Stimulated activated CD4-positive, alpha-beta T cell treated with anti-CD3 and anti-CD28 coated beads, Interleukin-4, amount 100 ng/mL, for 24 hours (primary cell): ENCODE measurements at places on chromosomes 5 and 9.
A peak's percentile ranks its signal among the peaks of the same experiment; 100 is the strongest.

- no peak for DNase-seq
Measured at GRCh38 chr9:22279636-22280035, 167.0 kb upstream of the DMRTA1 start.

GRCh38 chr5:34699155-34700077 lies 43.3 kb downstream of the RAI14 start:
- no peak for DNase-seq

- DNase-seq = no peak
Measured at GRCh38 chr5:8906303-8906967, 639.4 kb downstream of the SEMA5A start.

- DNase-seq = peak; percentile 84
Measured at GRCh38 chr9:4762108-4762885, 21.3 kb upstream of the AK3 start.

DNA sequence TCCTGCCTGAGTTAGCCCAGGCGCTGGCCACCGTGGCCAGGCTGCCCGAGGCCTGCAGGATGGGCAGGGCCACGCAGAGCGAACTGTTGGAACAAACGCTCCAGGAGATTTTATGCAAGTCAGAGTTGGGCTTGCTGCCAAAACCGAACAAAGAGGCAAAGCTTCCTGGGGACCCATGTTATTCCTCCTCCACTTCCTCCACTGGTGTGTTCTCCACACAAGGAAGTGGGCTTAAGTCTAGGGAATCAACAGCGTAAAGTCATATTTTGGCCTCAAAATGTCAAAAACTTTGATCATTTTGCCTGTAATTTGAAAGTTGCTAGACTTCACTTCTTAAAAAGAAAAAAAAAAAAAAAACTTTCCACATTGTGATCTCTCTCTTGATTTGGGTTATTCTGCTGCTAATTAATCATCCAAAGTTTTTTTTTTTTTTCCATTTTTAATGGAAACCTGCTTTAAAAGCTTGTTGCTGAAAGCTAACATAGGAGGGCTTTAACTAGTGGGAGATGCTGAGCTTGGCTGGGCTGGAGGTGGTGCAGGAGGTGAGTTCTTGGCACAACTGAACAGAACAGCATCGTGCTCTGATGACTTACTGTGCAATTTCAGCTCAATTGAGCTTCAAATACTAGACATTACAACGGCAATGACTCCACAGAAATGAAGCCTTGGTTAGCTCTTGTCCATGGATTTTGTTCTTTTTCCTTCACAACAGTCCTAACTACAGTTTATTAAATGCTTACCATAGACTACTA lies 73.0 kb downstream of the PTPDC1 start:
- no peak for DNase-seq

DNA sequence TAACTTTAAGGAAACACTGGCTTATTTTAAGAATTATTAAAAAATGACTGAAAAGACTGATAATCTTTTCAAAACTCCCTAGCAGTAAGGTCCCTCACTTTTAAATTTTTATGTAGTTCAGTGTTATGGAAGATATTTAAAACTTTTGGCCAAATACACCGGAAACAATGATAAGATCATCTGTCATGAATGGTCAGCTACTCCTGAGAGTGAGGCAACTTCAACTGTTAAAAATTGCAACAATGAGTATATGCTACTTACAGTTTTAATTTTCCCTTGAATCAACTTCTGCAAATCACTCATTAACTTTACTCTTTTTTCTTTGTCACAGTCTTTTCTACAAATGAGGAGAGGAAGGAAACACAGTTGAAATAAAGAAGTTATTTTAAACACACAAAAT lies 10.8 kb downstream of the PUM3 start:
- DNase-seq = no peak

DNA sequence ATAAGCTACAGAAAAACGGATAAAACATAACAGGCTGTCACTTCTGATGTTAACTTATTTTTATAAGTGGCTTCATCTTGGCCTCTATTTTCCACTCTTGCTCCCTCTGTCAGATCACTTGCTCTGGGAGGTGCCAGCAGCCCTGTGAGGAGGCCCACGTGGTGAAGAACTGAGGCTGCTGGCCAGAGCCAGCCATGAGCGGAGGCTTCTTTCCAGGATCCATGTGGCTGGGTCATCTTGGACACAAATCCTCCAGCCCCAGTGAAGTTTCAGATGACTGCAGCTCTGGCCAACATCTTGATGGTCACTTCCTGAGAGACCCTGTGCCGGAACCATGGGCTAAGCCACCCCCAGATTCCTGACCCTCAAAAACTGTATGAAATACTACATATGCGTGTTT lies 7.5 kb upstream of the CMBL start:
- no peak for DNase-seq

GRCh38 chr5:15384176-15384575 lies 115.8 kb upstream of the FBXL7 start:
- no peak for DNase-seq

DNA sequence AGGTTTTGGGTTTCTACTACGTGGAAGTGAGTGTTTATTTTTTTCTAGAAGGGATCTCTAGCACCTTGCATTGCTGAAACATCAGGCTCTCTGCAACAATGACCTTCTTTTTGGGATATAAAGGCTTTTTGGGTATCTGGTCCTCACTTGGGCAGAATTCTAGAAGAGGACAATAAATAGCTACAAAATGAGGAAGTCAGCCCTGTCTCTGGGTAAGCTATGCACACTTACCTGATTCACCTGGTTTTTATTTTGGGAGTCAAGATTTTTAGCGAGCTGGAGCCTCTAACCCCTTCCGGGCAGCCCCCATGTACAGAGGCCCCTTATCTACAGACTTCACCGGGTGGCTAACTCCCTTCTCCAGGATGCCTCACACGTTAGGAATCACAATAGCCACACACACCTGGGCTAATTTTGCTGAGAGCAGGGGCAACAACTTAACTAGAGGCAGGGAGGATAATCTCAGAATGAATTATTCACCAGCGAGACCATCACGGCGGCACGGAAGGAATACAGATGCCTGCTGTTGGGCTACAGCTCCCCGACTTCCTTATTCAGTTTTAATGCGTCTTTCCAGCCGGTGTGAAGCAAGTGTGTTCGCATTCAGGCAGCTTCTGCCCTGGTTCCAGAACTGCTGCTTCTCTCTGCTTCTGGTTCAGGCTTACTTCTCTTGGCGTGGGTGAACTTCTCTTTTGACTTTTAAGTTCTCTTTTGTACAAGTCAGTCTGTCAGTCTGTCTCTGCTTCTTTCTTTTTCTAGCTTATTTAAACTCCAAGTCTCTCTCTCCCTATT lies 341.0 kb upstream of the PANK3 start:
- DNase-seq = no peak

- no peak for DNase-seq
Measured at GRCh38 chr9:11726659-11727058, 966.5 kb upstream of the TYRP1 start.

GRCh38 chr9:88198341-88198807 lies 60.1 kb upstream of the SPATA31C2 start:
- no peak for DNase-seq

DNA sequence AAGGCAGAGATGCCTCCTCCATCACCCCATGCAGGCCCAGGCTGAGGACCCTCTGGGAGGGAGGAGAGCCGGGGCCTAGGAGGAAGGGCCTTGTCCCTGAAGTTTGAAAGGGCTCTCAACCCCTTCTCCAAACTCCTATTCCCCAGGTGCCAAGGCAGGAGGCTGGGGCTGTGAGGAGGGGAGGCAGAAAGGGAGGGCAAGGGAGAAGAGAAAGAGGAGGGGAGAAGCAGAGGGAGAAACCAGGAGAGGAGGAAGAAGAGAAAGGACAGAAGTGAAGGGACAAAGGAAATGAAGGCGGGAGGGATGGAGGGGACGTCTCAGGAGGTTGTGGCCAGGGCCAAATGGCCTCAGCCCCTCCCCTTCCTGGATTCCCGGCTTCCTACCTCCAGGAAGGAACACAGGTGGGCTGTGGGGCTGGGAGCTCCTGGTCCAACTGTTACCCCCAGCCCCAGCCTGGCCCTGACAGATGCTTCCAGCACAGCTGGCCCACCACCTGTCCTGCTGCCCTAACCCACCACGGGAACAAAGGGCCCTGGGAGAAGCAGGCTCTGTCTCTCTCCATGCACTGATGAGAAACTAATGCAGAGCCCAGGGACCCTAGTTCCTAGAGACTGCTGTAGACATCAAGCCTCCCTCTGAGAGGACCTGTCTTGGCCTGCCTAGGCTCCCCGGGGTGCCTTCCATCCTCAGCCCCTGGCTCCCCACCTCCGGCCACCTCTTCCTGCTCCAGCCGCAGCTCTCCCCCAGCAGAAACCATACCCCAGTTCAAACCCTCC lies 3.5 kb downstream of the DBN1 start:
- no peak for DNase-seq

- DNase-seq = no peak
Measured at GRCh38 chr9:74958587-74958986, 5.9 kb upstream of the C9orf40 start.

DNA sequence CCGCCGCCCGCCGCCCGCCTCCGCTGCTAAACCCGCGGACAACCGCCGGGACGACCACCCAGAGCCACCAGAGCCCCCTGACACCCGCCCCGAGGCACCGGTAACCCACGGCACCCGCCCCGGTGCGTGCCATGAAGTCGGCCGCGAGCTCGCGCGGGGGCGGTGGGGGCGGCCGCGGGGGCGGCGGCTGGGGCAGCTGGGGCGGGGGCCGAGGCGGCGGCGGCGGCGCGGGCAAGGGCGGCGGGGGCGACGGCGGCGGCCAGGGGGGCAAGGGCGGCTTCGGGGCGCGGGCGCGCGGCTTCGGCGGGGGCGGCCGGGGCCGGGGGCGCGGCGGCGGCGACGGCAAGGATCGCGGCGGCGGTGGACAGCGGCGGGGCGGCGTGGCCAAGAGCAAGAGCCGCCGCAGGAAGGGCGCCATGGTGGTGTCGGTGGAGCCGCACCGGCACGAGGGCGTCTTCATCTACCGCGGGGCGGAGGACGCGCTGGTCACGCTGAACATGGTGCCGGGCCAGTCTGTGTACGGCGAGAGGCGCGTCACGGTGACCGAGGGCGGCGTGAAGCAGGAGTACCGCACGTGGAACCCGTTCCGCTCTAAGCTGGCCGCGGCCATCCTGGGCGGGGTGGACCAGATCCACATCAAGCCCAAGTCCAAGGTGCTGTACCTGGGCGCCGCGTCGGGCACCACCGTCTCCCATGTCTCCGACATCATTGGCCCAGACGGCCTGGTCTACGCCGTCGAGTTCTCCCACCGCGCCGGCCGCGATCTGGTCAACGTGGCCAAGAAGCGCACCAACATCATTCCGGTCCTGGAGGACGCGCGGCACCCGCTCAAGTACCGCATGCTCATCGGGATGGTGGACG lies 499 bp downstream of the FBLL1 start:
- no peak for DNase-seq

GRCh38 chr9:99253772-99254431 lies 31.8 kb downstream of the SEC61B start:
- peak; percentile 89 for DNase-seq

GRCh38 chr9:12874395-12874794 lies 99.6 kb downstream of the LURAP1L start:
- no peak for DNase-seq

GRCh38 chr5:104367978-104368377 lies 805.4 kb upstream of the NUDT12 start:
- no peak for DNase-seq

- DNase-seq = peak; percentile 38
Measured at GRCh38 chr5:132777209-132778069, at the start of gene SEPTIN8. TSS of gene SEPTIN8 (minus strand) at chr5:132777239. CDS start at chr5:132777137, 102 bp downstream.

GRCh38 chr9:121246821-121247561 lies 21.0 kb upstream of the GSN start:
- DNase-seq = no peak

GRCh38 chr5:4372481-4372880 lies 767.6 kb upstream of the ADAMTS16 start:
- DNase-seq = no peak

GRCh38 chr9:101912698-101913097 lies 174.3 kb upstream of the GRIN3A start:
- DNase-seq = no peak
